ENCODE measurements at places on chromosomes 5 and 9. TPM values are rescaled to one million over a fixed set of nuclear protein-coding genes. Genes with fewer than 3 reads are reported as not detected.

DNA sequence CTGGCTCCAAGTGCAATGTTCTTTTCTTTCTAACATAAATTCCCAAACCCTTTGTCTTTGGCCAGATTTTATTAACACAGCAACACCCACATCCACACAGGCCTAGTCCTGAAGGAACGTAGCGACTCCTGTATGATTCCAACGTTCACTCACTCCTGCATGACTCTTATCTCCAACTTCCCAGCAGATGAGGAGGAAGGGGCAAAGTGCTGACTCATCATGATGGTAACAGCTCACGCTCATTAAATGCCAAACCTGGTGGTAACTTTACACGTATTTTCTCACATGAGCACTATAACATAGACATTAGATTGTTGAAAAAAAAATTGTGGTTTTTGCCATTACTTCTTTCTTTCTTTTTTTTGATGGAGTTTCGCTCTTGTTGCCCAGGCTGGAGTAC, 1349.5 kb downstream of the EFNA5 start:
- no peaks in the 10 kb centered on the region for H3K27me3 ChIP-seq
- no peak overlapping the region for H3K27ac ChIP-seq
- no peaks in the 10 kb centered on the region for H3K36me3 ChIP-seq
- H3K4me1 ChIP-seq: no peaks in the 10 kb centered on the region
- H3K4me3 ChIP-seq: no peak overlapping the region

DNA sequence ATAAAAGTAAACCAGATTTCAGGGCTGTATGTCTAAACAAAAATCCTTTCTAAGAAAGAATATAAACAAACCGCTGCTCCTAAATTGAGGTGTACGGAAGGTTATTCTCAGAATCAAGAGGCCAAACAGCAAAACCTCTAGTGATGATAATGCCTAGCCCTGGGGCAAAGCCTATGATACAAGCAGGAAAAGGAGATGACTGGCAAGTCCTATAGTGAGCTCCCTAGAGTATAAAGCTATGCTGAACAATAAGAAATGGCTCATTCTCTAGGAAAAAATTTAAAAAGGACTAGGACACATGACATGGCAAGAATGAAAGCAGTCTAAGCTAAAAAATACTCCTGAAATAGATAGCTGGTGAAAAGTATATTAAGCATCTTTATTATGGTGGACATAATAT, 187.1 kb downstream of the BNC2 start:
- no peak overlapping the region for H3K4me3 ChIP-seq
- no peaks in the 10 kb centered on the region for H3K27me3 ChIP-seq
- peak overlapping the region; percentile 39 for H3K27ac ChIP-seq

DNA sequence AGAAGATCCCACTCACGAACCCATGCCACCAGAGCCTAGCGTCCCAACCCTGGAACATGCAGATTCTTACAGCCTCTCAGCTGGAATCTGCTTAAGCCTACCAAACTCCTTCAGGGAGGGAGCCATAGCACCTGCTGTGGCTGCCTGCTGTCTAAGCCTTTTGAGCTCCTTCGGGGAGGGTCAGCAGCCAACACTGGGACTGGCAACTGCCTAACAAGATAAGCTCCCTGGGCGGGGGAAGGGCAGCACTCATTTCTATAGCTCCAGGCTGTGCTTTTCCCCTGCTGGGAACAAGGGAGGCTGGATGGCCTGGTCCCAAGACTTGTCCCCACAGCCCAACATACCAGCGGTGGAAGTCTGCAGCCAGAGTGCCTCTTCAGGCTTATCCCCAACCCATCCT, 199.1 kb upstream of the OR13F1 start:
- DNase-seq: no peak
- H3K4me1 ChIP-seq: no peaks in the 10 kb centered on the region
- H3K27me3 ChIP-seq: no peaks in the 10 kb centered on the region

The TIMD4 gene
- polyA plus RNA-seq: 0.42 TPM

GRCh38 chr9:78756813-78757510, 460.0 kb downstream of the PSAT1 start:
- no peaks in the 10 kb centered on the region for H3K4me1 ChIP-seq
- H3K36me3 ChIP-seq: no peaks in the 10 kb centered on the region
- H3K27ac ChIP-seq: no peak overlapping the region
- H3K27me3 ChIP-seq: no peaks in the 10 kb centered on the region
- no peak for DNase-seq

GRCh38 chr5:42953041-42953440, 87.1 kb downstream of the ANXA2R start:
- H3K4me1 ChIP-seq: no peaks in the 10 kb centered on the region
- no peak for DNase-seq
- H3K36me3 ChIP-seq: no peaks in the 10 kb centered on the region
- no peak overlapping the region for H3K27ac ChIP-seq

The PTPN3 gene
- polyA plus RNA-seq: 7.7 TPM
